Glutamatergic neuron (in vitro differentiated cells): ENCODE measurements at places on chromosomes 5 and 9. TPM values are rescaled to one million over a fixed set of nuclear protein-coding genes. Genes with fewer than 3 reads are reported as not detected.

DNA sequence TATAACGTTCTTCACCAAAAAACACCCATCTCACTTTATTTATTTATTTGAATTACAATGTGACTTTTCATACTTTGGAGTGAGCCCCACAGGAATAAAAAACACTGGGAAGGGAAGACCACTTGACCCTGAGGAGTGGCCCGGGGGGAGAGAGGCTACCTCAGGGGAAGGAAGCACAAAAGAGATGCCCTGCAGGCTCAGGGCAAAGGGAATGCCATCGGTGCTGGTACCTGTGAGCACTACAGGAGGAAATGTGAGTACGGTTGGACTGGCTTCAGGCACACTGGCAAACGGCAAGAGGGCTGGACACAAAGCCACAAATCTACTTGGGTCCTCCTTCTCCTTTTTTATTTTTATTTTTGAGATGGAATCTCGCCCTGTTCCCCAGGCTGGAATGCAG is 363.9 kb upstream of the KLF4 start:
- DNase-seq: no peak

DNA sequence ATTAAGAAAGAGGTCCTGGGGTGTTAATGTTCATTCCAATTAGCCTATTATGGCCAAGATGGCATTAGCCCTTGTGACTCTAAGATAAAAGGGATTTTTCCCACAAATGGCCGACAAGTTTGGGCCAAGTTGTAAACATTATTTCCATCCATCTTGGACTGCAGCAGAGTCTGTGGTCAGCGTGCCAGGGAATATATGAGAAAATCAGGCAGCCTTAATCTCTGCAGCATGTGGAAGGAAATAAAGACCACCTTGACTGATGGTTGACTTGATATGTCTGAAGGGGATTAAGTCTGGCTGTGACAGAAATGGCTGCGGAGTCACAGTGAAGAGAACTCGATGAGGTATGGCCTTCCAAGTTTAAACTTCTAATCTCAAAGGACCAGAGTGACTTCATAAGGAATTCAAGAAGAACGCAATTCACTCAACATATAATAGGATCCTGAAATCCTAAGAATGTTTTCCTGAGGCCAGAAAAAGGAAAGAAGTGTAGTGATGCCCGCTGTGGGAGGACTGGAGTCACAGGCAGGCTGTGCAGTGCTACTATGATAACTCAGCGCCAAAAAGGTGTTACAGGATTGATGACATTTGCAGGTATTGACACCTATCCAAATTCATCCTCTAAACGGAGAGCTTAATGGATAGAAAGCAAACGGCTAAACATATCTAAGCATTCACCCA is 287.1 kb downstream of the SEC61B start:
- no peak for DNase-seq

DNA sequence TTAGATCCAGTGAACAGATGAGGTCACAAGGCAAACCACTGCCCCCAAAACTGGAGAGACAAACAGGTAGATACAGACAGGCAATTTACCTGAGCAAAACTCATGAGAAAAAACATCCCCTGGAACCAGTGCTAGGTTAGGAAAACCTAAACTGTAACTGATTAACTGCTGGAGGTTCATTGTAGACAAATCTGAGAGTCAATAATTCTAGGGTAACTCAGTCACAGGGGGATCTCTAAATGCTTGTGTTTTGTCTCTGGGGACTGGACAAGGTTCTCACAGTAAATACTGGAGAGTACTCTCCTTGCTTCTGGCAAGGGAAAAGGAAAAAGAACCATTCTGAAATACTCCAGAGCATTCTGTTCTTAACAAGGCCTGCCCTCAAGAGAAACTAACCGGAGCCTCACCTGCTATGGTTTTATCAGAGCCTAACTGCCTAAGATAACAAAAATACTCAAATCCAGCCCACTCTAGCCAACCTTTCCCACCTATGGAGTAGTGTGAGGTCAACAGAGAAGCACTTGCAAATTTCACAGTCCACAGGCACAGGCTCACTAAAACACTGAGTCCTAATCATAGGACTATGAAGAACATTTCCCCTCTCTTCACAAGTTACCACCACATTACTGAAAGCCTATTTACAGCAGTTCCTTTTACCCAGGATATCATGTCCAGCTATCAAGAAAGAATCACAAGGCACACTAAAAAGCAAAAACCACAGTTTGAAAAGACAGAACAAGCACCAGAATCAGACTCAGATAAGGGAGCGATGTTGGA is 139.9 kb upstream of the ACOT12 start:
- DNase-seq: no peak

DNA sequence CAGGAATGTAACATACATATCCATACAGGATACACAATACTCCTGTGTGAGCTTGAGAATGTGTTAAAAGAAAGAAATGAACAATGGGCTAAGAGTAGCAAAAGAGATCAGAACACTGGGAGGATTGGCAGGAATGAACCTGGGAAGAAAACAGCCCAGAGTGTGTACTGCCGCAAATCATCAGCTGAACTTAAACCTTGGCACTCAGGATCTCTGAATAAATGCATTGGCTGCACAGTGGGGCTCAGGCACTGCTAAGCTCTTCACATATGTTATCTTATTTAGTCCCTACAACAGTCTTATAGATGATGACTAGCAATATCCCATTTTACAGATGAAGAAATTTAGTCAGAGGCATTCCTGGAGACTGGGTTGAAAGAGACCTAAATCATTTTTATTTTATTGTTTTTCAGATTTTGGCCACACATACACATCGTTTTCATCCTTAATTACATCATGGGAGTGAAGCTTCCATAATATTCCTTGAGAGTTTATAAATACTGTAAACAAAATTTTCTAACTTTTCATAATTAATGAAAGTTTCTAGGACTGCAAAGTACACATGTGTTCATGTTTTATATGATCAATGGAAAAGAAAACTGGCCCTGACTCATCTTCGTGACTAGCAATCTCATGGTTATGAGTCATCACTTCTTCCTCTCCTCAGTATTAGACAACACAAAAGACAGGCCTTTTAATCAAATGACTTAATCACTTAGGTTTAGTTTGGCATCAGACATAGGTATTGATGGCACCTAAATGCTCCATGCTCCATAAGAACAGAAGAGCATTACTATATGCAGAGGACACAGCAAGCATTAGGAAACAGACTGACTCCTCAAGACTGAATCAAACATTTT is 59.2 kb downstream of the CDH18 start:
- no peak for DNase-seq

GRCh38 chr5:35664584-35664983 is 46.9 kb downstream of the SPEF2 start:
- no peak for DNase-seq

DNA sequence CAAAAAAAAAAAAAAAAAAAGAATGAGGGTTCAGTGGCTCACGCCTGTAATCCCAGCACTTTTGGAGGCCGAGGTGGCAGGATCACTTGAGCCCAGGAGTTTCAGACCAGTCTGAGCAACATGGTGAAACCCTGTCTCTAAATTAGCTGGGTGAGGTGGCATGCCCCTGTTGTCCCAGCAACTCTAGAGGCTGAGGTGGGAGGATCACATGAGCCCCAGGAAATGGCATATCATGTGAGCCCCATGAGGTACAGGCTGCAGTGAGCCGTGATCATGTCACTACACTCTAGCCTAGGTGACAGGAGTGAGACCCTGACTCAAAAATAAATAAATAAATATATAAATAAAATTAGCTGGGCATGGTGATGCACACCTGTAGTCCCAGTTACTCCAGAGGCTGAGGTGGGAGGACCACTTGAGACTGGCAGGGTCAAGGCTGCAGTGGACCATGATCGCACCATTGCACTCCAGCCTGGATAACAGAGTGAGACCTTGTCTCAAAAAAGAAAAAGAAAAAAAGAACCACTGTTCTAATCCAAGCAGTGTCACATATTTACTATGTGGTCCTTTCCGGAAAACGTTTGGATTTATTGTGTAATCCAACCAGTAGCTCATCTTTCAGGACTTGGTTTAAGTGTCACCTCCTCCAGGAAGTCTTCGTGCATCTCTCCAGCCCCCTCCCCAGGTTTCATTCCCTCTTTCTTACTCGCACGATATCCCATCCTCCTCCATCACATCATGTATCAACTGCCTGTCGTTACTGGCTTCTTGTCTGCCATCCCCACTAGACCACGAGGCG is 12.3 kb upstream of the SPOUT1 start:
- no peak for DNase-seq

DNA sequence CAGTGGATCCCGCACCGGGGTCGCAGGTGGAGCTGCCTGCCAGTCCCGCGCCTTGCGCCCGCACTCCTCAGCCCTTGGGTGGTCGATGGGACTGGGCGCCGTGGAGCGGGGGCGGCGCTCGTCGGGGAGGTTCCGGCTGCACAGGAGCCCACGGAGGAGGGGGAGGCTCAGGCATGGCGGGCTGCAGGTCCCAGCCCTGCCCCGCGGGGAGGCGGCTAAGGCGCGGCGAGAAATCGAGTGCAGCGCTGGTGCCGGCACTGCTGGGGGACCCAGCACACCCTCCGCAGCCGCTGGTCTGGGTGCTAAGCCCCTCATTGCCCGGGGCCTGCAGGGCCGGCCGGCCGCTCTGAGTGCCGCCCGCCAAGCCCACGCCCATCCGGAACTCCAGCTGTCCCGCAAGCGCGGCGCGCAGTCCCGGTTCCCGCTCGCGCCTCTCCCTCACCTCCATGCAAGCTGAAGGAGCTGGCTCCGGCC is 120.6 kb upstream of the MEF2C start:
- DNase-seq: no peak

DNA sequence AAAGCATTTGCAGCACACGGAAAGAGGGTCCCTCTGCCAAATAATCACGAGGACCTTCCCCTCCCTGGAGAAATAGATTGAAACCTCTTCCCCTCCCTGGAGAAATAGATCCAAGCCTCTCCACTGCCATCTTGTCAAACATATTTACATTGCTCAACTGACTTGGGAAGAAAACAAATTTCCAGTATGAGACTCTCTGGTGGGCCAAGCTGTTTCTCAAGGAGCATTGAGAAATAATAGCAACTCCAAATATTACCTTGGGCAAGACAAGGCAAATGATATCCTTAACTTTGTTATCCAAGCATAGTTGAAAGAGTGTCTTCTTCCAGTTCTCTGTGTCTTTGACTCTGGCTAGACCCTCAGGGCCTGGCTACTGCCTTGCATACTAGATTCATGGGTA is 45.2 kb upstream of the PALM2AKAP2 start:
- no peak for DNase-seq

GRCh38 chr5:14444161-14444560 is 137.4 kb upstream of the OTULINL start:
- no peak for DNase-seq

DNA sequence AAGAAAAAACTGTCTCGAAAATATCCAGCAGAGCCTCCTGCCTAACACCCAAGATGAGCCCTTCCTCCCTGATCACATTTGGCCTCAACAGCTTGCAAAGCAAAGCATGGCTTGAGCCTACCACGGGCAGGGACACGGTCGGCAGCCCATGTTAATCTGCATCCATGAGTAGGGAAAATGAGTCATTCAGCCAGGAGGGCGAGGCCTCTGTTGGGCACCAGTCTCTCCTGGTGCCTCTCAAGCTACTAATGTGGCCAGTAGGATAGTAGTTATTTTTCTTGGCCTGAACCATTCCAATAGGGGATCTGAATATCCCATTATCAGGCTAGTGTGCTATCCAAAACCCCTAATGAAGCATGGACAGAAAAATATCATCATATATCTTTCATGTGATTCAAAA is 43.0 kb upstream of the SHB start:
- no peak for DNase-seq

DNA sequence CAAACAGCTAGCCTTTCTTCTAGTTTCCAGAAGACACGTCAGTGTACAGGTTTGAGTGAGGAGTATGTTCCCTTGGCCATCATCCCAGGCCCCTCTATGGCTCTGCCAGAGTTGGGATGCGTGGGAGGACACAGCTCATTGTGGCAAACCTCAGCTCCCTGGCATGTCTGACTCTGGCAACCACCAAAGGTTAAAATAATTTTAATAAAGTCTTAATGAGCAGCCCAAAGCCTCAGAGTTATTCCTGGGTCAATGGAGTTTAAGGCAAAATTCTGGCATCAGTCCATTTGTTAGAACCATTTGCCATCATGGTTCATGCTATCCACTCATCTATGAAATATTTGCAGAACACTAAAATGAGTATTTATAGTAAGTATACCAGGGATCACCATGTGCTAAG is 79.8 kb upstream of the PAPPA start:
- no peak for DNase-seq

GRCh38 chr5:115369430-115370144 is 73.1 kb upstream of the CCDC112 start:
- no peak for DNase-seq

DNA sequence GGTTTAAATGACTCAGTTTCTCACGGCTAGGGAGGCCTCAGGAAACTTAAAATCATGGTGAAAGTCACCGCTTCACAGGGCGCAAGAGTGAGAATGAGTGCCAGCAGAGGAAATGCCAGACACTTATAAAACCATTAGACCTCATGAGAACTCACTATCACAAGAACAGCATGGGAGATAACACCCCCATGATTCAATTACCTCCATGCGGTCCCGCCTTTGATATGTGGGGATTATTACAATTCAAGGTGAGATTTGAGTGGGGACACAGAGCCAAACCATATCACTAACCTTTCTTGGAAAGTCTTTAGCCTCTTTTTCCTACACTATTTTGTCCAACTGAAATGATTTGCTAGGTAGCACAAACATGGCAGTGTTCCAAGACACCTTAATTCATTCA is 533.9 kb upstream of the NUDT12 start:
- no peak for DNase-seq

- DNase-seq: no peak
Observed at GRCh38 chr9:15421990-15422371, 695 bp upstream of the SNAPC3 start.

GRCh38 chr9:127418037-127418471 is 6.1 kb upstream of the ZNF79 start:
- DNase-seq: peak; percentile 67

DNA sequence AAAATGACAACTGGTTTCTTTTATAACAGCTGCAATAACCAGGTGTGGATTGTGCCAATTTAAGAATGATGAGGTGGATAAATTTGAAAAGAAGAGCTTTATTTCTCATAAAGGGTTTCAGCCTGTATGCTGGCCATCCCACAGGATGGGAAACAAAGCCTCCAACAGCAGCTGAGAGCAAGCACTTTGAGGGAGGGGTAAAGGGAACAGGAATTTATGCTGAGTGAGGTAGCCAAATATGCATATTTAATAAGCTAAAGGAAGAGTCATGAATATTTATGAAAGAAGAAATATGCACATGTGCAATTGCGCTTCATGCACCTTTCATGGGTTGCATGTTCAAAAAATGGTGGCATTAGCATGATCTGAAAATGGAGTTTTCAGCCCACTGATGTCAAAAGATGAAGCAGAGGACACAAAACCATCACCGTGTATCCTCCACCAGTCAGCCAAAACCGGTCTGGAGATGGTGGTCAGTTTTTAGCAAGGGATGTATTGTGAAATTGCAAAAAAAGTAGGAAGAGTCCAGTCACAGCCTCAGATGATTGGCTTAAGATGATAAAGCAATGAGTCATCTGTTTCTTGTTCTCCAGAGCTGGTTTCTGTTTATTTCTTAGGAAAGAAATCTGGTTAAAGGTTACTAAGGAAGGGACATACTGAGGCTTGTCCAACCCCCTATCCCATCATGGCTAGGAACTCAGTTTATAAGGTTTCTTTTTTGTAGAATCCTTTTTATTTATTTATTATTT is 47.9 kb downstream of the DEPDC1B start:
- no peak for DNase-seq

GRCh38 chr5:127352068-127352467 is 61.5 kb downstream of the MEGF10 start:
- no peak for DNase-seq

The LRRC19 gene
- not detected for total RNA-seq

The MYORG gene
- total RNA-seq: 4.6 TPM

The EQTN gene
- total RNA-seq: not detected

The ZBTB5 gene
- 14.3 TPM for total RNA-seq

The CCL27 gene
- total RNA-seq: 1.7 TPM

The KCNV2 gene
- total RNA-seq: not detected
